ENCODE measurements at places on chromosomes 7 and 10.

- no peak for DNase-seq
Observed at GRCh38 chr7:46835556-46835955, 746.4 kb downstream of the TNS3 start.

DNA sequence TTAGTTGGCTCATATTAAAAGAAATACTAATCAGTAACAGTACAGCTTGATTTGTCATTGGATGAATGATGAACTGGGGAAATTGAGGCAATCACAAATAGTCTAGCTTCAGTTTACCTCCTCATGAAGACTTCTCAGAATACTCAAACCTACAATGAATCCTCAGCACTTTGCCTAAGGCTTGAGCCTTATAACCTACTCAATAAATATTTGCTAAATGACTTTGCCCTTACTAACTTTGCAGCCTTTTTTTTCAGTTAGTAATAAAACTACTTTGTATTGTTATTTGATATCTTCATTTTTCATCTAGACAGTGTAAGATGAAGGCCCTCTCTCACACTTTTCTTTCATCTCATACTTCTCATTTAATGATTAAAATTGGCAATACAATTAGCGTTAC, 1162.5 kb upstream of the C7orf33 start:
- DNase-seq, result no peak

DNA sequence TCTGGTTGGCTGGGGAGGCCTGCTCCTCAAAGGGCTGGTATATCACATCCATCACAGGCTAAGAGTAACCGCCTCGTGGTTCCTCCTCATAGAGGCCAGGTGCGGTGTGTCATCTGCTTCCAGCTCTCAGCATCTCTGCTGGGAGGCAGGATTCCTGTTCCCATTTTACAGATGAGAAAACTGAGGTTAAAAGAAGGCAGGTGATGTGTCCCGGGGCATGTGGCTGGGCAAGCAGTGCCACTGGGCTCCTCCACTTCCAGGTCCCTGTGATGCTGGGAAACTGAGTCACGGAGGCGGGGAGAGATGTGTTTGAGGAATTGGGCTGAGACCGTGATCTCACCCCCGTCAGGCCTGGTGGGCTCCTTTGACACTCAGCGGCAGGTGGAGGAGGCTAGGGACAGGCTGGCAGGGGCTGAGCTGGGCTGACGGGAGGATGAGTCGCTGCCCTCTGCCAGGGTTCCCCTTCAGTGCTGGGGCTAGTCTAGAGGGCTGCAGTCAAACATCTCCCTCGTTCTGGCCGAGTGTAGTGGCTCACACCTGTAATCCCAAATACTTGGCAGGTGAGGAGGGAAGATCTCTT, 9.4 kb downstream of the ARPC1B start:
- no peak for DNase-seq

DNA sequence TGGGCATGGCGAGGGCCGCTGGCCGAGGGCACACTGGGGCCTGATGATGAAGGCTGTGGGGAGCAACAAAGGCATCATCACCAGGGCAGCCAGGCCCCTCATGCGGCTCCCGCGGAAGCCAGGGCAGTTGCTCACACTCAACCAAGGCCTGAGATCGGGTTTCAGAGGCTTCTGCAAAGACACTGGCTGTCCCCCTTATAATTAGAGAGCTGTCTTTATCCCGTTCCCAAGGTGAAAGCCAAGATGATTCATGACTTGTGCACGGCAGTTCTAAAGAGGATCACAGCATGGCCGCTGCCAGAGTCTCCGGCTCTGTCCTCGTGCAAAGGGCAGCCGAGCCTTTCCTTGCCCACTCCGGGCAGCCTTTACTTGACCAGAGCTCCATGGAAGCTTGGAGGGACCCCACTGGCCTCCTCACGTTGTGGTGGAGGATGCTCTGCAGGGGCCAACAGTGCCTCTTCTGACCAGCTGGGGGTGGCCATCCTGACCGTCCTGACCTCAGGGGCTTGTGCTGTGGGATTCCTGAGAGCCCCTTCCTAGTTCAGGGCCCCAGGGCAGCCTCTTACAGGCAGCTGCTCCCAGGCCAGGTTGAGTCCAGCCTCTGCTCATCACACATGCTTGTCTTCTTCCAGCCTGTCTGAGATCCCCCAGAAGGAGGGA, 82.3 kb downstream of the PRKAG2 start:
- DNase-seq, result no peak

GRCh38 chr10:49598164-49598856, 11.8 kb upstream of the SLC18A3 start:
- DNase-seq, result no peak

DNA sequence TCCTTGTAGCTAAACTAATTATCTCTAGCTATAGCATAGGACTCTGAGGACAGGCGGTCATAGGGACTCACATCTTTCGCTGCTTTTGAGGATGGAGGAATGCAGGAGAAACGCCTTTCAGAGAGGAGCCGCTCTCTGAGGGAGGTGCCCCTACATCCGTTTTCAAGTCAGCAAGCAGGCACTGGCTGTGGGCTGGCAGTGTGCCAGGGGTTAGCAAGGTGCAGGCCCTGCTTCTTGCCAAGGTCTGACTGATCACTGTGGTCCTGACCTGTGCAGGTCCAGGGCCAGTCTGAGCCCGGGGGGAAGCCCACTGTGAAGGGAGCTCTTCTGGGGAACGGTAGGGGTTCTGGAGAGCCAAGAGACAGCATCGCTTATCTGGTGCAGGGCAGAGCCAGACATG, 89.4 kb downstream of the SH3PXD2A start:
- DNase-seq, result no peak

DNA sequence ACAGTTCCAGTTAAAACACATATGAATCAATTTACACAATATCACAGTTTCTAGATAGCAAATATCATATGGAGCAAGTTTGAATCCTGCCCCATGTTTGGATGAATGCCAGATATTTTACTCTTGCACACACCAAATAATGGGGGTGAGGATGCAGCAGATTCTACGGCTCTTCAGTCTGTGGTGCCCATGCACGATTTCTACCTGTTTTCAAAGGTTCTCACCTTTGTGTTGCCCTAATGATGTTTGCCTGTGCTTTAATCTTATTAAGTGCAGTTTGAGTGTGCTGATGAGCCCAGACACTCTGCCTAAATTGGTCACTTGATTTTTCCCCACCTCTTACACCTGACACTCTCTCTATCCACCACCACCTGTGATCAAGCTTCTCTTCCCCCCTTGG, 119.6 kb downstream of the NPY start:
- no peak for DNase-seq

DNA sequence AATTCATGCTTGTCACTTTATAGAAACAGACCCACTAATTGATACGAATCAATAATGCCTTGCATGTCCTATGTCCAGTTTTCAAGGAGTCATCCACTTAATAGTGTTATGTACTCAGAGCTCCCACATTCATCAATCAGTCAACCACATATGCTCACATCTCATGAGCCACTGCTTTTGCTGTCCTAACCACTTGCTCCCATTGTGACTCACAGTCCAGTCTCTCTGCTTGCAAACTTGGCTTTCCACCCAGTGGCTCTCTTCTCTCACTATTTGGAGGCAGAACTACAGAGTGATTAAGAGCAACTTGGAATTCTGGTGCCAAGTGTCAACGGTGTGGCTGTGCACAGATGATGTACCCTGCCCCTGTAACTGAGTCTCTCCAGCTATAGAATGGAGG, 166.0 kb downstream of the SNX13 start:
- DNase-seq, result no peak

DNA sequence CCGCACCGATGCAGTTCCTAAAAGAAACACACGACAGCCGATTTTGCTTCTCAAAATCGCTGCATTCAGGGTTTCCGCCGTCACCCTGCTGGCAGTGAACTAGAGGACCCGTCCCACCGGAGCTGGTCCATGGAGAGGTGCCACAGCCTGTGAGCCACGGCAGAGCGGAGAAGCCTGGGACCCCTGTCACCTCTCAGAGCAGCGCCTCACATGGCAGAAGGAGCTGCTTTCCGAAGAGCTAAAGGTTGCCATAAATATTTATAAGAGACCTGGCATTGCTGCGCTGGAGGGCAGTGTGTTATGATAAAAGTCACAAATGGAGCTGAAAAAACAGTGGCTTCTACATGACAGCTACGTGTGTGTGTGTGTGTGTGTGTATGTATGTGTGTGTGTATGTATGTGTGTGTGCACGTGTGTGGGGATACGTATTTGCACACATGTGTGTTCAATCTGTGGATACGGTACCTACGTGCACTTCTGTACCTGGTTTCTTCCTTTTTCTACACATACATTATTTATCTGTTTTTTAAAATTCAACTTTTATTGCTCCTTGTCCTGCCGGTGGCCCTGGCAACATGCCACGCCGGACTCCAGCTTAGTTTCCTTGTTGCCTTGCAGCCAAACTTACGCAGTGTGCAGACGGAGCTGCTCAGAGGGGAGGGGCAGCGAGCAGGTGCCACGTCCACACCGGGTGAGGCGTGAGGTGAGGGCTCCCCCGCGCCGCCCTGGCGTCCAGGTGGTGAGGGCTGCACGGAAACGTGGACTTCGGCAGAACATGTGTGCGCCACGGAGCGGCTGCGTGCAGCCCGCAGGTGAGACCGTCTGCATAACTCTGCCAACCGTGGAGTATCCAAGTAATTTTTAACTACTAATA, 115.2 kb upstream of the PITRM1 start:
- DNase-seq, result peak; percentile 26

- DNase-seq, result no peak
Observed at GRCh38 chr7:70092314-70093204, 494.3 kb downstream of the AUTS2 start.

DNA sequence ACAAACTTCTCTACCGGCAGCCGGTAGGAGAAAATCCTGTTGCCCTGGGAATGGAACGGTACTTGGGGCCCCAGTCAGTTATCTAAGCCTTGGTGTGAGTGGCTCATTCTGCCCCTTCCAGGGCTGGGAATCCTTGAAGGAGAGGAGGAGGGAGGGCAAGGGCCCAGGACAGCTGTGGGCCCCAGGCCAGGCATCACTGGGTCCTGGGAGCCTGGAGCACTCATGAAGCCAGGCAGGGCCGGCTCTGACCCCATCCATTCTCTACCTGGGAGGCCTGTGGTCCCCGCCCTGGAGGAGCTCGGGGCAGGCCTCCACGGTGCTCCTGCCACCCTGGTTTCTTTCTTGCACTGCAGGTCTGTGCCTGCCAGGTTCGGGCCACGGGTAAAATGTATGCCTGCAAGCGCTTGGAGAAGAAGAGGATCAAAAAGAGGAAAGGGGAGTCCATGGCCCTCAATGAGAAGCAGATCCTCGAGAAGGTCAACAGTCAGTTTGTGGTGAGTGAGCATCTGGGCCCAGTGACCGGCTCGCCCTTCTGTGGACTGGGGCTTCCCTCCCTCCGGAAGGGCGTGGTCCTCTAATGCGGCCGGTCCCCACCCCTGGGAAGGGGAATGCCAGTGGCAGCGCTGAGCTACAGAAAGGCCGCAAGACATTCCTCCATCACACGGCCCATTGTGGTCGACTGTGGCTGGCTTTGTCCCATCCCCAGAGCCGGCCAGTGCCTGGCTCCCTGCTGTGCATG, 111.3 kb downstream of the RGS10 start:
- DNase-seq, result no peak

DNA sequence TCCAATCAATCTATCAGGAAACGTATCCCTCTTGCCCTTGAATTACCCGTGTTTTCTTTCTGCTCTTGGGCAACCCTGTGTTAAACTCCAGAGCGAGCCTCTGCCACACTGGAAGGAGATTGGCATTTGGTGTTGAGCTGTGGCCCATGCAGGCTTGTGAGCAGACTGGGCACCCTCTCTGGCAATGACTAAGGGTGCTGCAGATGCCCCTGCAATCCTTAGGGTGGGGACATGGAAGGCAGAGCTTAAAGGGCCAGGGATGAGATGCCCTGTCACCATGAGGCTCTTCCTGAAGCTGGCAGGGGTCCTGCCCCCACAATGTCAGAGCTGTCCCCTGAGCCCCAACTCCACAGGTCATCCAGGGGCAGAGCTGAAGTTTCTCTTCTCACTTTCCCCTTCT, 19.5 kb upstream of the FAM180A start:
- no peak for DNase-seq

DNA sequence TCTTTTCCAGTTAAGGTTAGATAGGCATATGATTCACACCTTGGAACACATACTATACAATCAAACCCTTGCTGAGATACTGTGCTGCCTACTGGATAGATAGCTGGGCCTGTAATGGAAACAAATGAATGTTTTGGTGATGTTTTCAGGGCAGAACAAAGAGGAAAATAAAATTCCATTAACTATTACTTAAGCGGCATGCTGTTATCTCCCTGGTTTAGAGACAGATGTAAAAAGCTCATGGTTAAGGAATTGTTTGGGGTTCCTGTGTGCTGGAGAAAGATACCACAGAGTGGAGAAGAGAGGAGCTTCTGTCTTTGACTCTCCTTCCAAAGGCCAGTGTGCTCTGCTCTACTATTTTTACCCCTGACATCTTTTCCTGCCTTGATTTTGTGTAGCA, 341.1 kb downstream of the PLXDC2 start:
- no peak for DNase-seq

GRCh38 chr10:51445588-51445987, 253.8 kb downstream of the CSTF2T start:
- DNase-seq, result no peak

DNA sequence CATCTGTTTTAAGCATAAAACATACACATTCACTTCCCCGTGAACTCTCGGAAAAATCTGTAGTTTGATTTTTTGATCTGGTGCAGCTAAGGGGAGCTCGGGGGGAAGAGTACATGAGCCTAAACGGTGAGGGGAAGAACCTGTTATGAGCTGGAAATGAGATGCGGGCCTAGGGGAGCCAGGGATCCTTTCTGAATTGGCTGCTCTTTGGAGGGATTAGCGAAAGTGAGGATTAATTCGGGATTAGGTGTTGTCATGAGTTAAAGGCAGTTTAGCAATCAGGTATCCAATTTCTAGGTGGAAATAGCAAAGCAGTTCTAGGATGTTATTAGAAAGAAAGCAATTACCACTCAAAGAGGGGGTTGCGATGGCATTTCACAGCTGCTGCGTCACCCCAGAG, 51.1 kb upstream of the ADARB2 start:
- DNase-seq, result no peak

GRCh38 chr7:114819616-114820362, 102.1 kb upstream of the MDFIC start:
- peak; percentile 69 for DNase-seq

- no peak for DNase-seq
Observed at GRCh38 chr7:31553661-31554081, 39.8 kb downstream of the ITPRID1 start.

- DNase-seq, result no peak
Observed at GRCh38 chr10:97144297-97144696, 41.5 kb downstream of the SLIT1 start.

GRCh38 chr10:33249659-33250345, 84.7 kb downstream of the NRP1 start:
- no peak for DNase-seq

- DNase-seq, result no peak
Observed at GRCh38 chr7:73487486-73487885, 34.6 kb downstream of the BAZ1B start.

GRCh38 chr10:48809261-48809660, 124.6 kb downstream of the WDFY4 start:
- DNase-seq, result no peak

GRCh38 chr10:121284936-121285335, 313.3 kb downstream of the FGFR2 start:
- no peak for DNase-seq

Measured in HCT116 (cell line).